ENCODE measurements at places on chromosomes 13 and 19.
A peak's percentile ranks its signal among the peaks of the same experiment; 100 is the strongest.

DNA sequence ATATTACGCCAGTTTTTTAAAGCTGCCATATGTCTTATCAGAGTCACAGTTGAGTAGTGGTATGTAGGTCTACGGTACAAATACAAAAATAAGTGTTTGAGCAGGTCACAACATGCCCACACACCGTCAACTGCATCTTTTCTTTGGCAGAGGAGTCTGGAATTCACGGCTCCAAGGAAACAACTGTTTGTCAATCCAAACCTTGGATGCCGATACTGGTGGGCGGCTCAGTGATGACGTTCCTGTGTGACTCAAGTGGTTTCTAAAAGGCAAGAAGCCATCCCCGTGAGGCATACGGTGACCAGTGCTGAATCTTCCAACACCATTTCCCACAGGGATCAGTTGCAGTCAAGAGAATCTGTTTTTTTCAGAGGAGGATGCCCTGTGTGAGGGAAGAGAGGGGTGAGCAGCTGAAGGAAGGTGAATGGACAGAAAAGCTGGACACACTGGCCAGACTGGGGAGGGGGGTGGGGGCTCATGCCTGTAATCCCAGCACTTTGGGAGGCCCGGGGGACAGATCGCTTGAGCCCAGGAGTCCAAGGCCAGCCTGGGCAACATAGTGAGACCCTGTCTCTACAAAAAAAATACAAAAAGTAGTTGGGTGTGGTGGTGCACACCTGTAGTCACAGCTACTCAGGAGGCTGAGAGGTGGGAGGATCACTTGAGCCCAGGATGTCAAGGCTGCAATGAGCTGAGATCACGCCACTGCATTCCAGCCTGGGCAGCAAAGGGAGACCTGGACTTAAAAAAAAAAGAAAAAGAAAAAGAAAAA lies 22.8 kb upstream of the CEBPG start:
- no peak for DNase-seq

- no peak for DNase-seq
Measured at GRCh38 chr13:113933901-113934300, 40.0 kb downstream of the C13orf46 start.

DNA sequence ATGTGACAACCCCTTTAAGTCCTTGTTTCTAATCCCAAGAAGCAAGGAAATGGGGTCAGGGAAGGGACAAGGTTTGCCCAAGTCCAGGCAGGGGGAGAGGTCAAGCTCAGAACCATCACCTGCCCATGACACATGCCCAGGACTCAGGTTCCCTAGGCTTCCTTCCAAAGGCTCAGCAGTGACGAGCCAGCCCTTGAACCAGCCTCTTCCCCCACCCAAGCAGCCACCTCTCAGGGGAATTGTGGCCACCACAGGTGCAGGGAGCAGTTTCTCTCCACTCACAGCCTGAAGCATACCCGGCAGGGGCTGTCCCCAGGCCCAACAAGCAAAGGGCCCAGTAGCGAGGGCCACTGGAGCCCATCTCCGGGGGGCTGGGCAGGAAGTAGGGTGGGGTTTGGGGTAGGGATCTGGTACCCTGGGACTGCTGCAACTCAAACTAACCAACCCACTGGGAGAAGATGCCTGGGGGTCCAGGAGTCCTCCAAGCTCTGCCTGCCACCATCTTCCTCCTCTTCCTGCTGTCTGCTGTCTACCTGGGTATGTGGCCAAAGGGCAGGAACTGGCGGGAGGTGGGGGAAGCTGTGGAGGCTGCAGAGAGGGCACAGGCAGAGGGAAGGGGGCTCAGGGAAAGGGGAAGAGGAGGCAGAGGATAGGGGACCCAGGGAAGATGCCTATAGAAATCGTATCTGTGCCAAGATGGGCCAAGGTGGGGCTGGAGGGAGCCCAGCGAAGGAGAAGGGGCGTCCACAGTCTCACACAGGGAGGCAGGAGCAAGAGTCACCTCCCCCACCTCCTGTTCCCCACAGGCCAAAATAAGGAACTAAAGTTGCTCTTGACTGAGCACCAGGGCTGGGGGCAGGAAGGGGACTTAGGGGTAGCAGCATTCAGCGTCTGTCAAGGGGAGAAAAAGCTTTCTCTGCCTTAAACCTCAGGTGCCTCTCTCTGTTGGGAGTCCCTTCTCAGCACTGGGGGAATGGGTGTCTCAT lies at the start of gene CD79A:
CD79A (plus strand) TSS at position 433 of the 986 bp plus-strand sequence; CDS start at position 459, 26 bp downstream.
- DNase-seq = peak; percentile 75

GRCh38 chr19:54255105-54255775 lies 1.8 kb downstream of the LILRB5 start:
- no peak for DNase-seq

- DNase-seq = no peak
Measured at GRCh38 chr13:74444864-74445479, 310.8 kb upstream of the KLF12 start.

DNA sequence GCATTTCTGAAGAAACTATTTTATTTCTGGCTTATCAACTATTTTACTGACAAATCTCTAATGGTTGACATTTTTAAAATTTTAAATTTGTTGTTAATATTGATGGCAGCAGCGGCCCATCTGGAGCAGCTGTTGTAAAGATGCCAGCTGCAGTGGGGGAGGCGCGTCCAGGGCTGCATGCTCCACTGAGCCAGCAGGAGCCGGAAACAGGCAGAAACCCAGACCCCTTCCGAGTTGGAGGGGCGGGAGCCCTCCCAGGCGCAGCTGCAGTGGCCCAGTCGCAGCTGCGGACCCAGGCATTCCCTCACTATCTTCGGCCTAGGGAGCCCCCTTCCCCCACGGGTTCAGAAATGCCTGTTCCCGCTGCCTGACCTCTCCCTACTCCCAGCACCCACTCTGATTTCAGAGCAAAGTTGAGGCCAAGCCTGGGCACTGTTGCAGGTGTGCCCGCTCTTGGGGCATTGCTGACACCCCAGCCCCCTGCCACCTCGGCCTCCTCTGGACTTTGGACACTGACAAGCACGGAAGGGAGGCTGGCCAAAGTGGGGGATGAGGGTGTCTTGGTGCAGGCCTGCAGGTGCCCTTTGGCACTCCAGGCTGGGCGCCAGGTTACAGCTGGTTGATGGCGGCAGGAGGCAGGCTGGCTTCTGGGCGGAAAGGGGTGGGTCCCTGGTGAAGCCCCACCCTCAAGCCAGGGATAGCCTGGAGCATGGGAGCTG lies 69.2 kb downstream of the PIBF1 start:
- DNase-seq = no peak

DNA sequence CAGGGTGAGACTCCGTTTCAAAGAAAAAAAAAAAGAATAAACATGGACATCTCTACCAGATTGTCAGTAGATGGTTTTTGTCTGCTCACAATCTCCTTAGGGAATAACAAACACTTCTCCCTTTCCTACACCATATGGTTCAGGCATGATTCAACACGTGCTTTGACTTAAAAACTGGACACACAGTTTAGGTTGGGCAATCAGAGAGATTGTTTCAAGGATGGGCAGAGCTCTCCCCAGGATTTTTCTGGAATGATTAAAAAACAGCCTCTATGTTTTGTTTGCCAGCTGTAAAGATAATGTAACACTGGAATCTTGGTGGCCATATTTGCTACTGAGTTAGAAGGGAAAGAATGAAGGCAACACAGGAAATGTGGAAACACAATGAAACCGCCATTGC lies 150.1 kb upstream of the TSC22D1 start:
- DNase-seq = no peak

DNA sequence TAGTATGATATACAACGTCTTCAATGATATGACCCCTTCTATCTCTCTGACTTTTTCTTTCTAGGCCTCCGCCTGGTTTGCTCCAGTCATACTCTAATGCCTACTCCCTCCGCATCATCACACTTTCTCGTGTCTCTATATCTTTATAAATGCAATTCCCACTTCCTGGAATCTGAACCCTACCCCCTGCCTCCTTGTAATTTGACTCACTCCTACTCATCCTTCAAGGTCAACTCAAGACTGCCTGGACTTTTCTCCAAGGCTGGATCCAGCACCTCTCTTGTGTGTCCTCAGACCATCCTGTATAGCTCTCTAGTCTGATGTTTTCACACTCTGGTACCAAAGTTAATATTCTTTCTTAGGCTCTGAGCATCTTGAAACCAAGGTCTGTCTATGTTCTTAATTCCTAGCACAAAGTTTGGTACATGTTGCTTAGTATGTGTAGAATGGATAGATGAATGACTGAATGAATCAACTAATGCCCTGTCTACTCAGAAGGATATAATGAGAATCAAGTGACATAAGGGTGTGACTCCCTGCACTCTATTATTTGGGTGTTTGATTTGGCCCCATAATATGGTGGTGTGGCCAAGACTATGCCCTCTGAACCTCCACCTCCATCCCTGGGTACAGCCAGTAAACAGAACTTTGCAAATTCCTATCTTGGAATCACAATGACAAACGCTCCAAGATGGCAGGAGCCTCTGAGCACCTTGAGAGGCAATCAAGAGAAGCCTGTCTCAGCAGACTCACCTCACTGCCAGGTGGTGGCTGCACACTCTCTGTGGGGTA lies 74.3 kb upstream of the SERP2 start:
- no peak for DNase-seq

GRCh38 chr19:48674921-48675824 lies 2.4 kb upstream of the NTN5 start:
- peak; percentile 60 for DNase-seq

DNA sequence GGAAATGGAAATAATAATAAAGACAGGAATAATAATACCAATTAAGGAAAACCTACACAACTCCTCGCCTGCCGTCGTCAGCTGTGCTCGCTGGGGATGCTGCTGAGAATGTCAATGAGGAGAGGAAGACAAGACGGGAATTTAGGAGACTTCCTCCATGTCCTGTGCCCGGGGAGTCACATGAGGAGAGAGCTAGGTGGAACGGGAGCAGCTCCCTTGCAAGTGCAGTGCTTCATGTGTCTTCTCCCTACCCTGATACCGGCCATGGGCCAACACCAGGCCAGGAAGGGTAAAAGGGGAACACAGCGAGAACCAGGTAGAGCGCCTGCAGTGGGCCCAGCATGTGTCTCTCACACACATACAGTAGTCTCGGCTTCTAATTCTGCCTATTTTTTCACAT lies 11.8 kb downstream of the DOCK9 start:
- no peak for DNase-seq
